ENCODE measurements at places on chromosomes 11 and 22. TPM values are rescaled to one million over a fixed set of nuclear protein-coding genes. Genes with fewer than 3 reads are reported as not detected.
A peak's percentile ranks its signal among the peaks of the same experiment; 100 is the strongest.

The FGF4 gene
- total RNA-seq = not detected

DNA sequence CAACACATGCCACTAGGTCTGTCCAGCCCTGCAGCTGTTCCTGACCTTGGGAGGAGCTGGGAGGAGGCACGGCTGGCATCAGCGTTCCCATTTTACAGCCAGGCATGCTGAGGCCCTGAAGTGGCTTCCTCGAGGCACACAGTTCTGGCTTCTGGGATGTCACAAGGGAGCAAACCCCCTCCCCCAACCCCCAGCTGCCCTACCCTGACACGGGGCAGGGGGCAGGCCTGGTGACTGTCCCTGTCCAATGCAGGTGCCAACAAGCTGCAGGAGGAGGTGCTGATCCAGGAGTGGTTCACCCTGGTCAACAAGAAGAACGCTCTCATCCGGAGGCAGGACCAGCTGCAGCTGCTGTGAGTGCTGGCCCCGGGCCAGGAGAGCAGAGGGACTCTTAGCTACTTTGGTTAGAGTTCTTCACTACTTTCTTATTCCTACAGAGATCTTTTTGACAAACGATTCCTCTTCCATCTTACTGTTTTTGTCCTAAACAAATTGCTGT, 5.3 kb downstream of the KCNK7 start:
- peak; percentile 76 for DNase-seq

DNA sequence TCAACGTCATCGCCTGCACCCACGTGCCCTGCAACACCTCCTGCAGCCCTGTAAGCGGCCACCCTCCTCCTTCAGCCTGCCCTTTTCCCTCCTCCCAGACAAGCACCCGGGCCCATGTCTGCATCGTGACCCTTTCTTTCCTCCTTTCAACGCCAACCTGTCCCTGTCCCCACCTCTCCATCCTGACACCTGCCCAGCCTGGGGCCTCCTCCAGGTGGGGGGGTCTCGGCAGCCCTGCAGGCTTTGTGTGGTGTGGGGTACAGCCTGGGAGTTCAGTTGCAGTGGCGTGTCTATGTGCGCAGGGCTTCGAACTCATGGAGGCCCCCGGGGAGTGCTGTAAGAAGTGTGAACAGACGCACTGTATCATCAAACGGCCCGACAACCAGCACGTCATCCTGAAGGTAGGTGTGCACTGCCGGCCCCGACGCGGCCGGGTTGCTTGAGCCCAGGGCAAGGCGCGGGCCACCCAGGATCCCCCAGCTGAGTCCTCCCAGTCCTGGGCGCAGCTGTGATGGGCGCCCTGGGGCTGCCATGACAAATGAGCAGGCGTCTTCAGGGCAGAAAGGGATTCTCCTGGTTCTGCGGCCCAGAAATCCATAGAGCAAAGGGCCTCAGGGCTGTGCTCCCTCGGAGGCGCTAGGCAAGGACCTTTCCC, 33.7 kb downstream of the MUC2 start:
- no peak for DNase-seq

DNA sequence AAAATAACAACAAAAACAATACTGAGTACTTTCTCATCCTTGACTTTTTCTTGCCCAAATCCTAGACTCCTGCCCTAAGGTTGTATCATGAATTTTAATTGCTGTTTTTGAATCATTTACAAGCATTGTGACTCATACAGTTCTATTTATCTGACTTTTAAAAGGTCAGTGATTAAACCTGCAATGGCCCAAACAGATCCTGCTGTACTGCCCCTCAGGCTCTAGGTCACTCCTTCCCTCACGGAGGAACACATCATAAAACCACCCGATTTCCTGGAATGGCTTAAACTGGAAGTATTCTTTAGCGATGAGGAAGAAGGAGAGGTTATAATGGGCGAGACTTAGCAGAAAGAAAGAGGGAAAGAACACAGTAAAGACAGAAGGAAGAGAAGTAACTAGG, 12.3 kb downstream of the ARFGAP3 start:
- no peak for DNase-seq

The ACRV1 gene
- total RNA-seq = not detected

- no peak for DNase-seq
Observed at GRCh38 chr11:119249671-119250010, 43.5 kb downstream of the CBL start.

DNA sequence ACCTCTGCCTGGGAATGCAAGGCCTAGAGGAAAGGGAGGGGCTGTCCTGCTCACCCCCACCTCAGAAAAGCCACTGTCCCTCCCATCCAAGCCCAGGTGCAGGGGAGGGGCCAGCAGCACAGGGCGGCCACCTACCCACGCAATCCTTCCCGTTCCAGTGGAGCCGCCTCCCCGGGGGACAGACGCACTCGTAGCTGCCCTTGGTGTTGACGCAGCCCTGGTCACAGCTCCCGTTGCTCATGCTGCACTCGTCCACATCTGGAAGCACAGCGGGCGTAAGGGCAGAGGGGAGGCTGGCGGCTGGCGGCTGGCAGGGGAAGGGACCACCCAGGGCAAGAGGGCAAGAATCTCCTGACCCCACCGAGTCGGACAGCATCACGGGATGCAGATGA, 40.3 kb upstream of the TTLL12 start:
- DNase-seq = no peak

DNA sequence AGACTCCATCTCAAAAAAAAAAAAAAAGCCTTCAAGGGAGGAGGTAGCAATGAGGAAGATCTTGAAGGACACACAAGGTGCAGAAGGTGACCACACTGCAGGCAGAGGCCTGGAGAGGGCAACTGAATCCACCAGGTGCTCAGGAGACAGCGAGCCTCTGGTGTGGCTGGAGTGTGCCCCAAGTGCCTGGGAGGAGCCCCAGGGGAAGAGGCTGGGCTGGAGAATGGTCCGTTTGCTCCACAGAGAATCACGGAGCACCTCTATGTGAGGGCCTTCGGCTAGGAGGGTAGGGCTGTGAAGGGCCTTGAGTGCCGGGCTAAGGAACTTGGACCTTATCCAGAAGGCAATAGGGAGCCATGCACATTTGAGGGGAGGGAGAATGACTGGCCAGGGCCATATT, 50.3 kb downstream of the ARRB1 start:
- no peak for DNase-seq

DNA sequence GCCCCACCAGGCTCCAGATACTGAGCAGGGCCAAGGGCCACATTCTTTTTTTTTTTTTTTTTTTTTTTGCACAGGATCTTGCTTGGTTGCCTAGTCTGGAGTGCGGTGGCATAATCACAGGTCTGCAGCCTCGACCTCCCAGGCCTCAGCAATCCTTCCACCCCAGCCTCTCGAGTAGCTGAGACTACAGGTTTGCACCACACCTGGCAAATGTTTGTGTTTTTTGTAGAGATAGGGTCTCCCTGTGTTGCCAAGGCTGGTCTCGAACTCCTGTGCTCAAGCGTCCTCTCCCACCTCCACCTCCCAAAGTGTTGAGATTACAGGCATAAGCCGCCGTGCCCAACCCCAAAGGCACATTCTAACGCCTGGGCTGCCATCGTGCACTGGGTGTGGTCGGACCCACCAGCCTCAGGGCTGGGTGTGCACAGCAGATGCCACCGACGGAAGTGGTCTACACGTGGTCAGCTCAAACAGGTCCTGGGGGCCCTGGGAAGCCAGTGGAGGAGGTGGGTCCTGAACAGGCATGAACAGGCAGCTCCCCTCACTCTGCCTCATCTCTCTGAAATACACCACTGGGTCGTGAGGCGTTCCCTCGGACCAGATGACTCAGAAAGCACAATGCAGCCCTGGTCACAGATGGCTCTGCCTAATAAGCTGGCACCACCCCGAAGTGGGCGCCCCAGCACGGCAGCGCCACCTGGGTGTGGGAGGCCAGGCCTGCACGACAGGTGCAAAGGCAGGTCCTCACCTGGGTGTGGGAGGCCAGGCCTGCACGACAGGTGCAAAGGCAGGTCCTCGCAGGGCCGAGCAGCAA, 5.1 kb upstream of the B4GALNT4 start:
- DNase-seq = no peak

The RIC3 gene
- total RNA-seq = 14.1 TPM

- no peak for DNase-seq
Observed at GRCh38 chr11:6067502-6067901, 36.9 kb upstream of the OR56A1 start.

DNA sequence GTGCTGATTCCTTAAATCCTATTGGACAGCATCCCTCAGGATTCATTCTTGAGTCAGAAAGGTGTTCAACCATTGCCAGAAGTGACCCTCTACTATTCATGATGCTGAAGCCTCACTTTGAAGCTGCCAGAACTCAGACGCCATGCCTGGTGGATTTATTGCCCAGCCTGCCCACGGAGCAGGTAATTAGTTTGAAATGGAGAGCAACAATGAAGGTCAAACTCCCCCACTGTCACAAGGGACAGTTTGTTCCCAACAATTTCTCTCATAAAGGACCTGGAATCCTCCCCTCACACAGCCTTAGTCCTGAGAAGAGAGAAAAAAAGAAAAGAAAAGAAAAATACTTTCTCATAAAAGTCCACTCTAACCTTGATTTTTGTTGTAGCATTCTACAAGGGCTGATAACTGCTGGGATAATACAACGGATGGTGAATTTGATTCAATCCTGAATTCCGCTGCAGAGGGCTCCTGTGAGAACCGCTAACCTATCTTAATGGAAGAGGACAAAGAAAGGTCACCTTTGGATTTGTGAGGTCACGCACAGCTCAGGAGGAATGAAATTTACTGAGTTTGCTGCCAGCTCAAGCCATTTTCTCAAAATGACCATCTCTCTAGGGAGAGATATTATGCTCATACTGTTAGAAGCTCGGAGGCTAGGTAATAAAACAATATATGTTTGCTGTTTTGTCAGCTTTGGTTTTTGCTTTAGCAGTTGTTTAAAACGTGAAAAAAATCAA, 161.6 kb upstream of the SYN3 start:
- no peak for DNase-seq

The CCT8L2 gene
- not detected for total RNA-seq

- no peak for DNase-seq
Observed at GRCh38 chr11:10857459-10857708, 469 bp downstream of the ZBED5 start.

- peak; percentile 16 for DNase-seq
Observed at GRCh38 chr22:22927888-22928665, 40.5 kb downstream of the IGLL5 start.

The PDGFD gene
- total RNA-seq = 9.8 TPM

GRCh38 chr11:78949976-78950690, 375.5 kb upstream of the NARS2 start:
- DNase-seq = no peak

GRCh38 chr11:2526808-2527381, 82.1 kb downstream of the KCNQ1 start:
- DNase-seq = peak; percentile 71

The TMEM151A gene
- 0.25 TPM for total RNA-seq

DNA sequence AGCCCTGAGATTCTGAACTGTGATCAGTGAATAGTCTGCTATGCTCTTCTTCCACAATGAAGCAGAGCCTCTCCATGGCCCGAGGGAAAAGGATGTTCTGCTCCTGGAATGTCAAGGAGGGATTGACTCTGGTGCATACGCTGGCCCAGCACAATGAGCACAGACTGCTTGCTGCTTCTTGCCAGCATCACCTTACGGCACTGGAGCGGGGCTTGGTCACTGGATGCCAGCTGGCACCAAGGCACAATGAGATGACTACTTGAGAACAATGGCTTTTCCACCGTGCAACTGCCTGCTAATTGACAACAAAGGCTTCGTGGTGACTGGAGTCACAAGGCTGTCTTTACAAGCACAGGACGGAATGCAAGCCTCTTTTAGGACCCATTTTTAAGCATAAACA, 139.2 kb downstream of the DSCAML1 start:
- DNase-seq = peak; percentile 70

GRCh38 chr22:47197773-47198500, 435.5 kb downstream of the TBC1D22A start:
- DNase-seq = no peak

- DNase-seq = no peak
Observed at GRCh38 chr11:5225480-5225871, 1.4 kb downstream of the HBB start.

DNA sequence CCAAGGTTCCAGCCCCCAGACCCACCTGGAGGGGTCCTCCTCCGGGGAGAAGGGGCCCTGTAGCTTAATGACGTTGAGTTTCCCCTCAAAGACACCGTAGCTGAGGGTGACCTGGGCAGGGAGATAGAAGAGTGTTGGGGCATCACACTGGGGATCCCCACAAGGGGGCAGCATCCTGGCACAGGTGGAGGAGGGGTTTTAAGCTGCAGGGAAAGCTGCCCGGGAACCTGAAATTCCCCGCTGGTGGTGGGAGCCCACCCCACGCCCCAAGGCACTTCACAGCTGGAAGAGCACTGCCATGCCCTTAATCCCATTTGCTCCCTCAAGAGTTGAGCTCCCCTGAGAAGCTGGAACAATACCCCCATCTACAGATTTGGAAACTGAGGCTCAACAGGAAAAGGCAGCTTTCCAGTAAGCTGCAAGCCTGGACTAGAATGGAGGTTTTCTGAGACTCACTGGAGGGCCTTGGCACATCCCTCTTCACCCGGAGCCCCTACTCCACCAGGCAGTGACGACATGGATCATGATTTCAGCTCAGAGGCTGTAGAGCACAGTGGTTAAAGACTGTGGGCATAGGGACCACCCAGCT, 13.7 kb downstream of the MFNG start:
- DNase-seq = no peak

DNA sequence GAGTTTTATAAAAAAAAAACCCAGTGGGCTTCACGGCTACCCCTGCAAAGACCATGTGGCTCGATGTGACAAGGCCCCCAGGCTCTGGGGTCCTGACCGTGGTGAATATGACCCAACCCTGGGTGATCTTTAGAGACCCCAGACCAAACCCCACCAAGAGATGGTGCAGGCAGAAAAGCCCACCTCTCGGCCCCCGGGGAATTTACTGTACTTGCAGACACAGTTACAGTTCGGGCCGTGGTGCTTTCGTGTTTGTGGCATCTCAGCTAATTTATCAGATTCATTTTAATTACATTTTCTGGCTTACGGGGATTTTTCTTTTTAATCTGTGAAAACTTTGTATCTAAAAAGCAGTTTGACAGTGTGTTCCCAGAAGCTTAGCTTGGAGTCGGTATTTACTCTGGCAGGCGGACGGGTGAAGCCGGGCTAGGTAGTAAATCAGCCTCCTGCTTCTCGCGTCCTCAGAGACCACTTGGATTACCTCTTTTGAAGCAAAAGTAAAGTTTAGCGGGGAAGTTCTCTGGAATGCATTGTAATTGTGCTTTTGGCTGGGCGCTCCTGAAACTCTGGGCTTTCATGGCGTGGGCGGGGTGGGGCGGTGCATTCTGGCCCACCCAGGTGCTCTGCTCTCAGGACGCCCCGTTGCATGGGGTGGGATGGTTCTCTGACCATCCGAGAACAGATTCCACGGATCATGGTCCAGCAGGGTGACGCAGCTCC, 25.3 kb downstream of the ANO1 start:
- peak; percentile 8 for DNase-seq

- DNase-seq = no peak
Observed at GRCh38 chr22:39942439-39943230, 17.6 kb upstream of the TMA7B start.

GRCh38 chr11:47327949-47328348, 24.6 kb downstream of the MYBPC3 start:
- DNase-seq = no peak

GRCh38 chr22:36759481-36760159, 16.3 kb downstream of the IFT27 start:
- no peak for DNase-seq

- DNase-seq = no peak
Observed at GRCh38 chr11:48116437-48117228, 100.0 kb upstream of the OR4B1 start.

The SMIM35 gene
- not detected for total RNA-seq

- DNase-seq = no peak
Observed at GRCh38 chr11:68454767-68455166, 5.8 kb upstream of the PPP6R3 start.

The IRAG1 gene
- total RNA-seq = 5.2 TPM

- no peak for DNase-seq
Observed at GRCh38 chr22:44537467-44537866, 39.4 kb upstream of the RTL6 start.

- DNase-seq = no peak
Observed at GRCh38 chr11:79708319-79708932, 267.6 kb upstream of the TENM4 start.

Measured in left ventricle myocardium superior (tissue), 1 donor.